ENCODE measurements at places on chromosomes 4 and X.

GRCh38 chr4:140049849-140050637, 103.9 kb downstream of the MAML3 start:
- DNase-seq = peak; percentile 64

DNA sequence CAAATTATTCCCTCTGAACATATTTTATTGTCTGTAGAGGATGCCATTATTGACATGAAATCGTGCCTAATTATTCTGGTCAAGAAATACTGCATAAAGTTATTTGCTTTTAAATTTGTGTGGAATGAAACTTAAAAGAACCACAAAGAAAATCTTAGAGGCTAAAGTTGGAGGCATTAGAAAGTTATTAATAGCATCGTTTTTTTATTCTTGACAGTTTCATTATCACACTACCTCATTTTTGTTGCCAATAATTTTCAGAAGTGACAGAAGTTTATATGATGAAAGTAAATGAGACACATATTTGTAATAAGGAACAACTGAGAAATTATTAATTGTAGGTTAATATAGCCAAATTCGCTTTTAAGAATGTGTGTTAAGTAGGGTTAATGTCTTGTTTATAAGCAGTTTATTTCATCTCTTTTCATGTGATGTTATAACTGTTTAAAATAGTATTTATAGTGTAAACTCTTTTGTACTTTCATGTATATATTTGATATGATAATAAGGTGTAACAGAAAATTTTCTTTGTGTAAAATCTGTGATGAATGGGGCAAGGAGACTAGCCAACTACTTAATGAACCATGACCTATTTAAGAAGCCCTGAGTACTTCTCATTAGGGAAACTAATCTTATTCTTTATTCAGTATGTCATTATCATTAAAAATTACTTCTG, 54.5 kb upstream of the GRIA2 start:
- DNase-seq = no peak

DNA sequence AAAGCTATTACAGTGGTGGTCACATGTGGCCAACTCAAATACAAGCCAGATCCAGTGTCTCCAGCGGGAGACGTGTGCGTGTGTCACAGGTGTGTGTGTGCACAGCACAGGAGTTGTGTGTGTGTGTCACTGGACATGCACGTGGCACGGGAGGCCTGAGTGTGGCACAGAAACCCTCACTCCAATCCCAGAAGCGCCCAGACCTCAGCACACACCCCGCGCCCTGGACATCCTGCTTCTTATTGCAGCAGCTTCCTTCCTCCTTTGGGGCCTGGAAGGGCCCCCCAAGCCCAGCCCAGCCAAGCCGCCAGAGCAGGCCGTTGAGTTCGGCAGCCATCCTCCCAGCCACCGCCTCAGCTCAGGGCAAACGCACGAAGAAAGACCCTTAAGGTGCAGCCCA, 37.9 kb downstream of the ACOX3 start:
- no peak for DNase-seq

- DNase-seq = peak; percentile 93
Observed at GRCh38 chr4:125313497-125313896, 1.3 kb upstream of the FAT4 start.

DNA sequence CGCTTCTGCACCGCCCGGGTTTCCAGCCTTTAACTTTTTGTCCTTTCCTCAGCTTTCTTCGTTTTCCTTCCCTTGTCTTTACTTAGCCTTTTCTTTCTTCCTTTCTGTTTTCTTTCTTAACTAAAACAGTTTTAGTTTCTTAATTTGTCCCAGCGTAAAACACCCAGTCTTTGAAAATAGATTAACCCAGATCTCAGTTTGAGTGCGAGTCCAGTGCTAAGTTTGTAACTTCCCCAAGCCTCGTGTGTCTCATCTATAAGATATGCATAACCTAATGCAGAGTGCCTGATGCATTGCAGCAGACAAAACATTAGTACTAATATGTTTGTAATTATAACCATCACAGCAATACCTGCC, 460 bp upstream of the GEMIN8 start:
- DNase-seq = peak; percentile 52

DNA sequence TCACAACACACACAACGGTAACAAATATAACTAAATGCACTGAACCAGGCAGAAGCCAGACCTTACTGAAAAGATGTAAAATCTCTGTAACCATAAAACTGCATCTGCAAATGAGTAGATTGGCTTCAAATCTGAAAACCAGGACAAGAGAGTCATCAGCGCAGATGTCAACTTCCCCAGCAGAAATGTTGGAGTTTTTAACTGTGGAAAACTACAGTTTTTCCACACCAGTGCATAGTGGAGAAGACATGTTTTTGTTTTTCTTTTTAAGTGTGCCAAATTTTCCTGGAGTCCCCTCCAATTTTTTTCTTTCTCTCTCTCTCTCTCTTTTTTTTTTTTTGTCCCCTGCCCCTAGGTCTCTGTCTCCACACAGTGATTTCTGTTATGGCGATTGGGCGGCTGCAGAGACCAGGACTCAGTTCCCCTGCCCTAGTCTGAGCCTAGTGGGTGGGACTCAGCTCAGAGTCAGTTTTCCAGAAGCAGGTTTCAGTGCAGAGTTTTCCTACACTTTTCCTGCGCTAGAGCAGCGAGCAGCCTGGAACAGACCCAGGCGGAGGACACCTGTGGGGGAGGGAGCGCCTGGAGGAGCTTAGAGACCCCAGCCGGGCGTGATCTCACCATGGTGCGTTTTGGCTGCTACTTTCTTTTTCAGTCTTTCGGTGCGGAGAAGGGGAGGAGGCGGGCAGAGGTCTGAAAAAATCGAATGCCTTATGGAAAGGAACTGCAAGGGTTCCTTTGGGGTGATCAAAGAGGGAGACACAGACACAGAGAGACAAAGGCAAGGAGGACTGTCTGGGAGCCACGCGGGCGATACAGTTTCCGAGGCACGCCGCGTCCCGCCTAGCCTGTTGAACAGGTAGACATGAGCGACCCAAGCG, at the start of gene GUCY1A1:
GUCY1A1 (plus strand) TSS at position 505 of the 878 bp plus-strand sequence. CDS start 30,020 bp downstream, outside the sequence.
- peak; percentile 6 for DNase-seq

- DNase-seq = no peak
Observed at GRCh38 chr4:107036584-107037198, 578 bp upstream of the DKK2 start.

DNA sequence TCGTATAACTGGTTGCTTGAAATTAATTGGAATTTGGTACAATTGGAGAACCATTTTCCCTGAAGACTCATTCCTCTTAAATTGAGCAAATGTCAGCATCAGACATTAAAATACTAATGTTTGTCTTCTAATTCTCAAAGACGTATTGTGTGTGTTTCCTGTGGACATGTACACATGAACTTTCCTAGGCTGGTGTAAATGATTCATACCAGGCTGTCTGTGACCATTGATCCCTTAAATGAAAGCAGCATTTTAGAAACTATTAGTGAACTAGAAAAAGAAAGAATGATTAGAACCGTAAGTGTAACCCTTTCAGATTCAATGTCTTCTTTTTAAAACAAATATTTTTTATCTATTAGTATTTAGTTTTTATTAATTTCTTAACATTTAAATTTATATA, 332.9 kb downstream of the PPP3CA start:
- no peak for DNase-seq

GRCh38 chrX:151735219-151735618, 673 bp downstream of the CNGA2 start:
- no peak for DNase-seq
